ENCODE measurements at places on chromosomes 1 and 21. TPM values are rescaled to one million over a fixed set of nuclear protein-coding genes. Genes with fewer than 3 reads are reported as not detected.

The USH2A gene
- 0.07 TPM for polyA plus RNA-seq

DNA sequence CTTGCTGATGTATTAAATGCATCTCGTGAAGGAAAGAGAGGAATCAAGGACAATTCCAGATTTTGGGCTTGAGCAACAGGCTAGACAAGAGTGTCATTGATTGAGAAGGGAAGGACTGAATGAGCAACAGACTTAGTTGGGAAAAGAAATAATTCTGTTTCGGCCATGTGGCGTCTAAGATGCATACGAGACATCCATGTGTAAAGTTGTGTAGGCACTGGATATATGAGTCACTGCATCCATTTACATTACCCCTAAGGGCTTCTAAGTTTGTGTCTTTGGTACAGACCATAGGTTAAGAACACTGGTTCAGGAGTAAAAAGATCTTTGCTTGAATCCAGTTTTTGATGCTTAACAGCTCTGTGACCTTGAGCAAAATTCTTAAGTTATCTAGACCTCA lies 307.0 kb upstream of the SGIP1 start:
- DNase-seq: no peak

GRCh38 chr1:182170891-182171461 lies 109.5 kb upstream of the ZNF648 start:
- DNase-seq: no peak

DNA sequence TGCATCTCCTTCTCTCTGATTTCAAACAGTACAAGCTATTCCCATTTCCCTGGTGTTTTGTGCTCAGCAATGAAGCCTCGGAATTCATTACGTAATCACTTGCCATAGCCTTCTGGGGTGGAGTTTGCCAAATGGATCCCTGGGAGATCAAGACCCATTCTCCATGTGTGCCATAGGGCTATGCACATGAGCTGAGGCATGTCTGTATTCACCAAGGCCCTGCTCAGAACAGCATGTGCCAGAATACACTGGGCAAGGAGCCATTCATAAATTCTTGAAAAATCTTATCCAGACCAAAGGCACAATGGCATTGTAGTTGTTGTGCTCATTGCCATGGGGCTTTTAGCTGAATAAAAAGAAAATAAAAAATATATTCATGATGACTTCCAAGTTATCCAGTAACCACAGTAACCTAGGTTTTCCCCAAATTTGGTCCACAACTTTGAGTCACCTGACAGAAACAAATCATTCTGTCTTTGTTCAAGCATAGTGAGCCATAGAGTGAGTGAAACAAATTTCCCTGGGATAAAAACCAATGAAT lies 53.0 kb downstream of the CRB1 start:
- DNase-seq: no peak

The CELA3A gene
- polyA plus RNA-seq: not detected

The KCNQ4 gene
- 2.5 TPM for polyA plus RNA-seq

DNA sequence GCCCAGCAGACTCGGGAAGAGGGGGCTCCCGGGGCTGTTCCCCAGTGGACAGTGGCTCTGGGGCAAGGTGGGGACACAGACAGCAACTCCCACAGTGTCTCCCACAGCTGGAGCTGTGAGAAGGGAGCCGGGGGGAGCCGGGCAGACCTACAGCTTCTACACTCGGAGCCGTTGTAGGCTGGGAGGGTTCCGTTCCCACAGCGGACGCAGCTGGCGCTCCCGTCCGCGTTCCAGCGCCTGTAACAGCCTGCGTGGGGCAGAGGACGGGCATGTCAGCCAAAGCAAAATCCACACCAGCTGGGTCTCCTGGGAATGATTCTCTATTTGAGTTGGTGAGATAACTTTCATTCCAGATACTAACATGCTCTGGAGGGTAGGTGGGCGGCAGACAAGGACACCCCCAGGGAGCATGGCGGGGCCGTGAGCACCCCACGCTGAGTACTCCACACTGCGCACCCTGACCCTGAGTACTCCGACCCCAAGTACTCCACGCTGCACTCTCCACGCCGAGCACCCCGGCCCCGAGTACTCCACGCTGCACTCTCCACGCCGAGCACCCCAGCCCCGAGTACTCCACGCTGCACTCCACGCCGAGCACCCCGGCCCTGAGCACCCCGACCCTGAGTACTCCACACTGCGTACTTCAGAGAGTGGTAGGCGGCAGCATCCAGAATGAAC lies 13.4 kb upstream of the RNF223 start:
- no peak for DNase-seq

- DNase-seq: no peak
Measured at GRCh38 chr1:242128951-242129502, 130.1 kb upstream of the MAP1LC3C start.

The KIAA1614 gene
- 9.2 TPM for polyA plus RNA-seq

The TCP10L gene
- 1.8 TPM for polyA plus RNA-seq

Measured in renal pelvis (tissue), 12 donors.